ENCODE measurements at places on chromosomes 13 and 19. TPM values are rescaled to one million over a fixed set of nuclear protein-coding genes. Genes with fewer than 3 reads are reported as not detected.

EDNRB gene
- 21.7 TPM for total RNA-seq

NALCN gene
- 2.3 TPM for total RNA-seq

IRGC gene
- not detected for total RNA-seq

PRKCG gene
- total RNA-seq: not detected

DNA sequence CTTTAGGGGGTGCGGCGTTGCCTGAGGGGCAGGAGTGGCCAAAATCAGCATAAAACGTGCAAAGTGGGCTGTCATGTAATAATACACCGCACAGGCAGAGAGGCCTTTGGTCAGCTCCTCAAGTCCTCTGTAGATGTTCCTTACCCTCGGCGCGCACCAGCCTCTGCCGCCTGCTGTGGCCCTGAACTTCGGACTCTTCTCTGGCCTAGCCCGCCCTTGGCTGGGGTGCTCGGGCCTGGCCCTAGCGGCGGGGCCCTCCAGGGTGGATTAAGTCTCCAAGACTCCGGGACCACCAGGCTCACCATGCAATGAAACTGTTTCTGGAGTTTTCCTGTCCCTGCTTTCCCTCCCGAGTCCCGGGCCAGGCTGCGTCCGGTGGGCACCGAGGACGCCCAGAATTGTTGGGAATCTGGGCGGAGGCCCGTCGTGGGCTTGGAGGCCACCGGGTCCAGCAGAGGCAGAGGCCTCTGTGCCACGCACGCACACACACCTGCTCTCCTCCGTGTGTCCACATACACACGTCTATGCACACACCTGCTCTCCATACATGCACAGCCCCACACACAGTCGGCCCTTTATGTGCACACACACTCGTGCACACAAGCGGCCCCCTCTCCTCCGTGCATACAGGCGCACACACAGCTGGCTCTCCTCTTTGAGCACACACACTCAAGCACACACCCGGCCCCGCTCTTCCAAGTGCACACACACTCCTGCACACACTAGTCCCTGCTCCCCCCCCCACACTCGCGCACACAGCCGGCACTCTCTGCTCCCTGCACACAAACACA is 1.5 kb upstream of the TFDP1 start:
- DNase-seq: peak; percentile 65
